Adrenal gland (tissue), 19 donors: ENCODE measurements at places on chromosomes 5 and 9. TPM values are rescaled to one million over a fixed set of nuclear protein-coding genes. Genes with fewer than 3 reads are reported as not detected.

DNA sequence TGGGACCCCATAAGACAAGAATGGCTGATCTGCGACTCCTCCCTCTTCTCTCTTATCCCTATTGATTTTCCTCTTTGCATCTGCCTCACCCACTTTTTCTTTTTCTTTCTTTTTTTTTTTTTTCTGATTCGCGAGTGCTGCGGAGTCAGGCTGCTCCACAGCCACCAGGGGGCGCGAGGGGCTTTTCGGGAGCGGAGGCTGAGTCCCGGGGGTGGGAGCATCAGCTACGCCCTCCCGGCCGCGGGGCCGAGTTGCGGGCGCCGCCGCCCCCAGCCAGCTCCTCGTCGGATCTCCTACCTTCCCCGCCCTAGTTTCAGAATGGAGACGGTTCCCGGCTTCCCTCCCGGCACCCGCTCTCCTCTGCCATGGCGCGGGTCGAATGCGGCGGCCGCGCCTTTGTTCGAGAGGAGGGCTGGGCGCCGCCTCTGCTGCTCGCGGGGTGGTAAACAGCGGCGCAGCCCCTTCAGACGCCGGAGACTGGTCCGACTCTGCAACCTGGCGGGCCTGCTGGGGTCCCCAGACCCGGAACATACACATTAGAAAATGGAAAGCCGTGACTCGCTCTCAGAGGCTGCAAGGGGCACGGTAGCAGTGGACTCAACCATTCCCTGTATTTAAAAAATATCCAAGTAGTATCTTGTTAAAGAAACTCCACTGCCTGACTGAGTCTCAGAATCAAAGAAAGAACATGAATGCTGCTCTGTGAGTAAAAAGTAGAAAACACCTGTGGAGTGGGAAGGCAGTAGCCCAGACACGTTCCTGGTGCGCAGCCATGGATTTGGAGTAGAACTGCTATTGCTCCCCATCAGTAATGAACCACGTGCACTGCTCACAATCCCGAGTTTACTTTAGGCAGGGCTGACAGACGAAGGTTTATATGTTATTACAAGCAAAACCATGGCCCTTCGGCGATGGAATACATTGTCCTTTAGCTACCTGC, 55.7 kb downstream of the DPYSL3 start:
- H3K4me1 ChIP-seq, result peaks cover 16% of the 10 kb centered on the region
- H3K36me3 ChIP-seq, result no peaks in the 10 kb centered on the region
- H3K4me3 ChIP-seq, result peak overlapping the region; percentile 56

DNA sequence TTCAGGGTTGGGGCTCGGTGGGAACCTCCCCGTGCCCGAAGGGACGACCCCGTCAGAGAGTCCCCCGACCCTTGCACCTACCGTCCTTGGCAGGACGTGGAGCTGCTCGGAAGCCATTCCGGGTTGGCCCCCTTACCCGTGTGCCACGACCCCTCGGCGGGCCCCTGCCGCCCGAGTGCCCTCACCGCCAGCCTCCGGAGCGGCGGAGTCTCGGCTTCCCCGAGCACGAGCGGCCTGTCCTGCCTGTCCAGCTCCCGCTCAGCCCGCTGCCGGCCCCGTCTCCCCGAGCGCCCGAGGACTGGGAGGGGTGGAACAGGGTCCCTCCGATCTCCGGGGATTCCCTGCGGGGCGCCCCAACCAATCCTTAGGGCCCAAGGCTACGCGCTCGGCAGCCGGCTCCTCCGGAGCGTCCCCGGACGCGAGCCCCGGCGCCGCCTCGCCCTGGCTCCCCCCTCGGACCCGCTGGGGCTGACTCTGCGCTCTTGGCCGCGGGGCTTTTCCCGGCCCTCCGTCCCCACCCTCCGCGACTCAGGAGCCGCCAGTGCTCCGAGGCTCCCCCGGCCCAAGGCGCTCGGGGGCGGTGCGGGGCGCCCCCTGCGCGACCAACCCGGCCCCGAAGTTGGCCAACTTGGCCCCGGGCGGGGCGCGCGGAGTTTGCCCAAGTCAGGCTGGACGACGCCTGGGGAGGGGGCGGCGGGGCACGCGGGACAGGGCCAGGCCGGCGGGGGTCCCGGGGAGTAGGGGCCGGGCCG, 654 bp downstream of the ADAMTS2 start:
- peaks cover 6% of the 10 kb centered on the region for H3K4me1 ChIP-seq
- no peak for DNase-seq

- no peak overlapping the region for H3K4me3 ChIP-seq
- H3K36me3 ChIP-seq, result no peaks in the 10 kb centered on the region
- DNase-seq, result no peak
- peaks cover 33% of the 10 kb centered on the region for H3K4me1 ChIP-seq
Observed at GRCh38 chr5:134435560-134435959, 23.9 kb upstream of the CDKN2AIPNL start.

GRCh38 chr9:92208693-92209524, 84.6 kb downstream of the IARS1 start:
- no peak for DNase-seq
- no peak overlapping the region for H3K27ac ChIP-seq
- no peaks in the 10 kb centered on the region for H3K36me3 ChIP-seq
- H3K4me3 ChIP-seq, result no peak overlapping the region

DNA sequence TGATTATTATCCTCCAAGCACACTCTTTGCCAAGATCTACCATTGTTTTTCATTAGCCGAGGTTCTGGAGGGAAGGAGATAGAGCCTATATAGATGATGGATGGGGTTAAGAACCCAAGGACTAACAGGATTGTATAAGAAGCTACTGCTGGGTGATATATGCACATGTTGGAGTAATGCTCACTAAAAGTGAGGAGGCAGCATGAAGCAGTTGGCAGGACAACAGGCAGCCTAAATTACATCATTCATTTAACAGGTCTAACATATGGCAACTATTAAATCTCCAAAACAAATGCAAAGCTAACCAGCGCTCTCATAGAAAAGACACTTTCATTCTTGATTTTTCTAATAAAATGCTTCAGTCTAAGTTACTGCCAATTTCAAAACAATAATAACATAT, 293.2 kb downstream of the EPB41L4A start:
- H3K4me1 ChIP-seq, result no peaks in the 10 kb centered on the region
- H3K27me3 ChIP-seq, result no peaks in the 10 kb centered on the region
- no peaks in the 10 kb centered on the region for H3K36me3 ChIP-seq
- DNase-seq, result no peak
- H3K27ac ChIP-seq, result no peak overlapping the region

- H3K36me3 ChIP-seq, result no peaks in the 10 kb centered on the region
- H3K4me3 ChIP-seq, result no peak overlapping the region
- no peak overlapping the region for H3K27ac ChIP-seq
- no peaks in the 10 kb centered on the region for H3K4me1 ChIP-seq
- H3K27me3 ChIP-seq, result peaks cover 7% of the 10 kb centered on the region
- no peak for DNase-seq
Observed at GRCh38 chr9:137149942-137150616, 11.1 kb downstream of the GRIN1 start.

DNA sequence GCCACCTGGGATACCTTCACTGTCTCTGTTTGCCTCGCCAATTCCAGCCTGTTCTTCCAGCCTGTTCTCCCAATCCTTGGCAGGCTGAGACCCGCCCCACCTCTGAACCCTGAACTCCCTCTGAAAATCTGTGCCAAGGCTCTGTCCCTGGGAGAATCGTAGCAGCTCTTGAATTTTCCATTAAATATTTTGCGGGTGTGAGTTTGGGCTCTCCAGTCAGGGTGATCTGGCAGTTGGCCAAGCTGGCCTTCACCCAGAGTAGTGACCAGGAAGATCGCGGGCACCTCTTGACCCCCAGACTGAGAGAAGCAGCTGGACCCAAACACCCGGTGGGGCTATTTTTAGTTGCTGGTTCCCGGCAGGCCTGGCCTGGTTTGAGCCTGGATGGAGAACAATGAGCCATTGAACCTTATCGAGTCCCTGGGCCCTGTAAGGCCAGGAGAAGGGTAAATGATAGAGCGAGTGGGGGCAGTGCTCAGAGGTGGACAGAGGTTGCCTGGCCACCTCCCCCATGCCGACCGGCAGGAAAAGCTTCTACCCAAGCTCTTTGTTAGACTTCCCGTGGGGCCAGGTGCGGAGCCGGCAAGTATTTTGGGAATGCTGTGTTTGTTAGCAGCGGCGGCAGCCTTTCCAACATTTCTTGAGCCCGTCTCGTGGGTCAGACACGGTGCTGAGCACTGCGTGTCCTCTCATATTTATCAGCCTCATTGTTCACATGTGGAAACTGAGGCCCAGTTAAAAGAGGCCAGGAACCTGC, 146.2 kb downstream of the RGS3 start:
- H3K4me3 ChIP-seq, result no peak overlapping the region
- no peaks in the 10 kb centered on the region for H3K36me3 ChIP-seq
- peaks cover 18% of the 10 kb centered on the region for H3K4me1 ChIP-seq
- no peaks in the 10 kb centered on the region for H3K27me3 ChIP-seq
- peak; percentile 94 for DNase-seq

- H3K36me3 ChIP-seq, result no peaks in the 10 kb centered on the region
- H3K4me3 ChIP-seq, result no peak overlapping the region
- no peaks in the 10 kb centered on the region for H3K4me1 ChIP-seq
Observed at GRCh38 chr9:38172586-38172985, 103.6 kb upstream of the SHB start.

GRCh38 chr5:134892926-134893325, 12.0 kb upstream of the PCBD2 start:
- no peak for DNase-seq
- no peaks in the 10 kb centered on the region for H3K36me3 ChIP-seq
- H3K27me3 ChIP-seq, result no peaks in the 10 kb centered on the region
- H3K27ac ChIP-seq, result no peak overlapping the region
- no peak overlapping the region for H3K4me3 ChIP-seq
- H3K4me1 ChIP-seq, result peaks cover 3% of the 10 kb centered on the region

Gene GRXCR2
- not detected for total RNA-seq

Gene NR6A1
- total RNA-seq, result 1.3 TPM

Gene RPL12
- total RNA-seq, result 2,396 TPM

Gene ACOT12
- total RNA-seq, result not detected

Gene CTXN3
- total RNA-seq, result not detected

Gene STKLD1
- 6.0 TPM for total RNA-seq

Gene SLC6A19
- total RNA-seq, result not detected

Gene DNAJC18
- 8.6 TPM for total RNA-seq
